Stimulated activated CD4-positive, alpha-beta T cell treated with anti-CD3 and anti-CD28 coated beads, TNF-alpha, amount 100 ng/mL, for 1 hour (primary cell): ENCODE measurements at places on chromosomes 12 and 14.

- DNase-seq, result no peak
Measured at GRCh38 chr12:101779200-101779599, 39.9 kb upstream of the SYCP3 start.

- no peak for DNase-seq
Measured at GRCh38 chr14:74438351-74438915, 12.4 kb upstream of the SYNDIG1L start.

GRCh38 chr12:91978143-91978542 lies 167.5 kb downstream of the BTG1 start:
- DNase-seq, result peak; percentile 10

DNA sequence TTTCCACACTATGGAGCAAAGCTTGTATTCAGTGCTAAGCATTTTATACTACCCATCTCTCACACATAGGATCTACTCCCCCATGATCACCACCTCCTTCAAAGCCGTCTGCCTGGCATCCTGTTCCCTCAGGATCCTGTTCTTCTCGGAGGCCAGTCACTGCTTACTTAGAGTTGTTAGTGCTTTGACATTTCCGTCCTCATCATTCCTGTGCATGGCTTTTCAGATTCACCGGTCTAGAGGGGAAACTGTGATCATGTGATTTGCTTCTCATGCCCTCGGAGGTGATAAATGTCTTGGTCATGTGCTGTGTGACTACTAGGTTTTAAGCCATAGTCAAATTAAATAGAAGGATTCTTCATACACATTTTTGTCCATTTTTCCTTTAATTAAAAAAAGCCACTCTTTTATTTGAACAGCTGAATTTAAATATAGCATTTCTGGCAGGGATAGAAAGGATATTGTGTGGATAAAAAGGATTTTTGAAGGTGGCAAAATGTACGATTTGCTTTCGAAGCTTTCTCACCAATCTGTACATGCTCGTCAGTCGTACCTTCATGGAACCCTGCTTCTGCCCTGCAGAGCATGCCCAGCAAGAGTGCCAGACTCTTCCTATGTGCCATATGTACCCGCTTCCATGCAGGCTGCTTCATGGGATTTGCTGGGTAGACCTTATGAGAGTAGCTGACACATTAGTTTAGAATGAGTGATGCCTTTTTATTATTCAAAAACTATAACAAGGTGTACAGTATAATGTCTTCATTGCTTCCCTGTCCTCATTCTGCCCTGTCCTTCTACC lies 53.3 kb downstream of the BMAL2 start:
- DNase-seq, result no peak

GRCh38 chr12:99959549-99960170 lies 25.1 kb downstream of the ANKS1B start:
- no peak for DNase-seq

DNA sequence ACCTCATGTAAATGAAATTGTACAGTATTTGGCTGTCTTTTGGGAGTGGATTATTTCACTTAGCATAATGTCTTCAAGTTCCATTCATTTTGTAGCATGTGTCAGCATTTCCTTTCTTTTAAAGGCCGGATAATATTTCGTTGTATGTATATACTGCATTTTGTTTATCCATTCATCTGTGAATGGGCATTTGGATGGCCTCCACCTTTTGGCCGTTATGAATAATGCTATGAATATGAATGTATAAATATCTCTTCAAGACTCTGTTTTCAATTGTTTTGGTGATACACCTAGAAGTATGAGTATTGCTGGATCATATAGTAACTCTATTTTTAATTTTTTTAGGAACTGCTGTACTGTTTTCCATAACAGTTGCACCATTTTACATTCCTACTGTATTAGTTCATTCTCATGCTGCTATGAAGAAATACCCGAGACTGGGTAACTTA lies 164.9 kb downstream of the DYRK2 start:
- DNase-seq, result no peak

- no peak for DNase-seq
Measured at GRCh38 chr12:66196806-66197205, 7.8 kb downstream of the IRAK3 start.

DNA sequence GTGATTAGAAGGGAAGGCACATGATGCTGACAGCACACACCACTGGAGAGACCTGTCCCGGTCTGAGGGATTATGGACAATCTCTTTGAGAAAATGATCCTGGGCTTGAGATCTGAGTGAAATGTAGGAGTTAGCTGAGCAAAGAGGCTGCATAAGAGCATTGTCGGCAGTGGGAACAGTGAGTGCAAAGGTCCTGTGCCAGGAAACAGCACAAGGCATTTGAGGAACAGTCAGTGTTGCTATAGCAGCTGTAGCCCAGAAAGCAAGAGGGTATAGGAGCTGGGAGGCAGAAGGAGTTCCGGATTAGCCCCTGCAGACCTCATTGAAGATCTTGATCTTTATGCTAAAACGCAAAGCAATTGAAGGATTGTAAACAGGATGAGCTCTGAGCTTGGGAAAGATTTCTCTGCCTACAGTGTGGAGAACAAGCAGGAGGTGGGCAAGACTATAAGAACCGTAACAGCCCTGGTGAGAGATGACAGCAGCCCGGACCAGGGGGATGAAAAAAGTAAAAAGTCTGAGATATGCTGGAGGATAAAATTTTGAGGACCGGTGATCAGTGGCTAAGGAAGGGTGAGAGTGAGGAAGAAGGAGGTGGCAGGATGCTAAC lies 28.5 kb downstream of the CFL2 start:
- no peak for DNase-seq

DNA sequence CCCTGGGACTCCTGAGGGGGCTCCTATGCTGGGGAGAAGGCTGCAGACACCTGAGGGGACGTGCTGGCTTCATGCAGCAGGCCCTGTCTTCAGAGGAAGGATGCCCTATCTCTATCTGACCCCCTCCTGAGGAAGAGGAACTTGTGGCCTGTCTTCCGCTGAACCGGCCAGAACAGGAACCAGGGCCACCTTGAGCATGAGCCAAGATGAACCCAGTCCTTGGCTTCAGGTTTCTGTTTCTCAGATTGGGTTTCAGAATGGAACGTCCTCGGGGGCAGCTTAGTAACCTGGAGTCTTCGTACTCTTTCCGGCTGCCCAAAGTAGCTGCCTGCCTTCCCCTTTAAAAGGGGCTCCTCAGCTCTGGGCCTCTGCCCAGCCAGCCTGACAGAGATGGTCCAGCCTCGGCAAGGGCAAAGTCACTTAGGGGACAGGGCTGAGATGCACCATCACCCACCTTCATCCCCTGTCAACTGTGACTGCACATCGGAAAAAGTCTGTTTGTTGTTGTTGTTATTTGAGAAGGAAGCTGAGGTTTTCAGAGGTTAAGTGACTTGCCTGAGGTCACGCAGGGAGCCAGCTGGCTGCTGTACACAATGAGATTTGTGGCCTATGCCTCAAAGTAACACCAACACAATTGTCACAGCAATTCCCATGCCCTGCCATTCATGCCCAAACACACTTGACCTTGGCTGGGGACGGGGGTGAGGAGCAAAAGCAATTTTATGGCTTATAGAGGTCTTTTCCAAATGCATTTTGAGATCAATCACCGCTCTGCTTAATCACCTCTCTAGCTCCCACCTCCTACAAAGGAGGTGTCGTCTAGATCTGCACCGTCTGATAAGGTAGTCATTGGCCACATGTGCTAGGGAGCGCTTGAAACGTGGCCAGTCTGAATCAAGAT lies 13.4 kb downstream of the ASB2 start:
- no peak for DNase-seq

- no peak for DNase-seq
Measured at GRCh38 chr14:78512021-78512420, 341.8 kb downstream of the NRXN3 start.

- DNase-seq, result no peak
Measured at GRCh38 chr12:44287545-44287944, 451.7 kb downstream of the TMEM117 start.

DNA sequence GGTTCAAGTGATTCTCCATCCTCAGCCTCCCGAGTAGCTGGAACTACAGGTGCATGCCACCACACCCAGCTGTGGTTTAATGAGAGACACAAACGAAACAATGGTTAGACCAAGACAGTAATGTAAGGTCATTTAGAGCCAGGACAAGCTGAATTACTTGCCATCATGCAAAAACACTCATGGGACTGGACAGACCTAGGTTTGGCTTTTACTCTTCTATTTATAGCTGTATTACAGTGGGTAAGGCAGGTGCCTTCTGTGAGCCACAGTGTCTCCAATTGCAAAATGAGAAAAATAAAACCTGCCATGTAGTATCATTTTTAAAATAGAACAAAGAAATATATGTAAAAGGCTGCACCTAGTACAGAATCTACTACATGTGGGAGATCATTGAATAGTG lies 513.2 kb downstream of the NELL2 start:
- no peak for DNase-seq

DNA sequence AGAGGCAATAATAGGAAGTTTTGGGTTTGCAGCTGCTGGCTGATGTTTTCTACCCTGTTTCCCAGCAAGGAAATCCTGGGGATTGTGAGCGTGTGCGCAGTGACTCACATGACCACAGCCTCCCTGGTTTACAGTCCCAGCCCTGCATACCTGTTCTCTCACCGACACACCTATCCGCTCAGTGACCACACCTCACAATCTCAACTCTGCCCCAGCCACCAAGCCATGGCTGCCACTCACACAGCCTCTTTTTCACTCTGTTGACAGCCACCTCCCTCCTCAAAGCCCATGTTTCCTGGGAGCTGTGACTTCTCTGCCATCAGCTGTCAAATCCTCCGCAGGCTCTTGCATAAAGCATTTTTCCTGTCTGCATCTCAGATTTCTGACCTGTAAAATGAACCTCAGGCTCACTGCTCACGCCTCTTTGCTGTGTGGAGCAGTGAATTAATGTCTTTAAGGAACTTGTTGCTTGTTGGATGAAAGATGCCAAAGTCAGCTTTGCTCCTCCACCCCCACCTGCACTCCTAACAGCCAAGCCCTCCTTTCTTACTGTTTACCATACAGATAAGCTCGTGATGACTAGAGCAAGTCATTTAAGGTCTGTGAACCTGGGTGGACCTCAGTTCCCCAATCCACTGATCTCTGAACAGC lies 43.5 kb downstream of the B4GALNT3 start:
- no peak for DNase-seq

DNA sequence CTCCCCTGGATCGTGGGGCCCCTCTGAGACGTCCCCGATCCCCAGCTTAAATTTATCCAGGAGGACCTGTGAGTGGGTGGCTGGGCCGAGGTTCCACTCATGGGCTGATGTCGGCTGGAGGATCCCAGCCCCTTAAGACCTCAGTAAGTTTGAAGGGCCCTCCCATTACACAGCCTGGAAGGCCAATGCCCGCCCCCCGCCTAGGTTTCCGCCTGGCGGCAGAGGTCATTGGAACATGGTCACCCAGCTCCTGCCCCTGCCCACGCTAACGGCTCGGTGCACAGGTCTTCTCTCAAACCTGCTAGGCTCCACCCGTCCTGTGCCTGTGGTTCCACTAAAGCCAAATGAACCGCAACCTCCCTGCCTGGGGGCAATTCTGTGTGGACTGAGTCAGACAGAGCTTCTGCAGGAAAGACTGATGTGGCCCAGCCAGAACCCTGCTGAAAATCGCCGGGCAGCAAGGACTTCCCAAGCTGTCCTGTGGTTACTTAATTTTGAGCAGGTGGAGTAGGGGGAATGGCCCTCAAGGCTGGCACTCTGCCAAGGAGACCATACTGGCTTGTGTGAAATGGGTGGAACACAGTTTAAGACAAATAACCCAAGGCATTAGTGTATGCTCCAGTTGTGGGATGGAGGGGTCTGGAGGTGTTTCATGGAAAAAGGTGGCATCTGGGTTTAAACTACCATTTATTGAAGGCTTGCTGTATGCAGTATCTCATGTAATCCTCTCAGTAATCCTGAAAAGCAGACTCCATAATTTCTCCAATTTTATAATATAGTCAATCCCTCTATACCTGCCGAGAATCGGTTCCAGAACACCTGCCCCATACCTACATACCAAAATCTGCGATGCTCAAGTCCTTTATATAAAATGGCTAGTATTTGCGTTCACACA lies 903 bp upstream of the NT5DC3 start:
- peak; percentile 1 for DNase-seq

DNA sequence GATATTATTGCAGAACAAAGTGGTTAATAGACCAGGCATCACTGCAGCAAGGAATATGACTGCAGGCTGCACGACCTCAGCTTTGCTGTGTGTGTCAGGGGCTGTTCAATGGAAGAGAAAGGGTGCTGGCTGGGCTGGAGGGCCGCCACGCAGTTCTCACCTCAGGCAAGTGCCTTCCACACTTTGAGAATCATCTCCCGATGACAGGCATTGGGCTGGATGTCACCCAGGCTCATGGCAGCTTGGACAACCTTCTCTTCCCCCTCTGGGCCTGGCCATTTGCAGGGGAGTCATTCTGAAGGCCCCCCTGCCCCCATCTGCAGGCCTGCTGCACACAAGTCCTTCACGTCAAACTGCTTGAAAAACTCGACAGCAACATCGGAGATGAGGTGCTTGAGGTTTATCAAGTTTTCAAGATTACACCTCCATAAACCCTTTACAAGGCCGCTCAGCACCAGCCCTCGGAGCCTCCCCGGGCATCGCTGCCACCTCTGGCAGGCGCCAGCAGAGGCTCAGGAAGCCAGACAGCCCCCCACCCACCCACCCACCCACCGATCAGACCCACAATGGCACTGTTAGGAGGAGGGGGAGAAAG lies 165.9 kb upstream of the GSC start:
- no peak for DNase-seq

DNA sequence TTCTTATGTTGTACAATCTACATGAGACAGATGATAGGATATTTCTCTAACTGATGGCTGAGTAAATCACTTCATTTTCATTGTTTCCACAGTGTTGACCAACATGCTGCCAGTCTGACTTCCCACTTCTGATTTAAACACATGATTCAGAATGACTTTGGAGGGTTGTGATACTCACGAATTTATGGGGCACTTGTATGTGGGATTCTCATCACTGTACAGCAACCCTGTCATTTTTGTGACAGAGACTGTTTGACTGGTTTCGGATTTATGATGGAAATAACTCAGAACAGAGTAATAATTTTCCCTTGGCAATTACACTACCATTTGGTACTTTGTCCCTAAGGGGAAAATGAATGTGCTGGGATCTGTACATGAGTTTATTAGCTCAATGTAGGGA lies 333.8 kb downstream of the TRHDE start:
- DNase-seq, result no peak

- DNase-seq, result no peak
Measured at GRCh38 chr12:132148368-132149045, 4.2 kb downstream of the NOC4L start.

DNA sequence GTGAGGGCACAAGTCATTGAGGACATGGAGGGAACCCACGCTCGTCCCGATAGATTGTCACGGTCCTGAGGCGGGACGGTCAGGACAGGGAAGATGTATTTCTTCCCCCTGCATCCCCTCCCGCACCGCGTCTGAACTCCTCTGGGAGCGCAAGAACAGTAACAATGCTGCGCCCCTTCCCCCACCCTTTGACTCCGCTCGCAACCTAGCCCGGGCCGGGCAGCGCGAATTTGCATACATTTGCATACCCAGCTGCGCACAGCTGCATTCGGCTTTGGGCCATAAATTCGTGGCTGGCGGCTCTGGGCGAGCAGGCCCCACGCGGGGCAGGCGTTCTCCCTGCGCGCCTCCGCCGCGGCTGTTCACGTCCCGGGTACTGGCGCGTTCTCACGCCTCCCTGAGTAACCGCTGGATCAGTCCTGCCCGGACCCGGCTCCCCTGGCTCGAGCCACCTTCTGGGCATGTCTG lies 29.0 kb upstream of the SMUG1 start:
- DNase-seq, result no peak

GRCh38 chr14:70651522-70651921 lies 9.8 kb downstream of the TTC9 start:
- no peak for DNase-seq
